ENCODE measurements at places on chromosomes 11 and 22.

- DNase-seq: no peak
These were observed 68.3 kb downstream of the NFAM1 start for GRCh38 chr22:42363892-42364291.

- DNase-seq: no peak
These were observed 39.5 kb upstream of the ADA2 start for GRCh38 chr22:17258788-17259148.

DNA sequence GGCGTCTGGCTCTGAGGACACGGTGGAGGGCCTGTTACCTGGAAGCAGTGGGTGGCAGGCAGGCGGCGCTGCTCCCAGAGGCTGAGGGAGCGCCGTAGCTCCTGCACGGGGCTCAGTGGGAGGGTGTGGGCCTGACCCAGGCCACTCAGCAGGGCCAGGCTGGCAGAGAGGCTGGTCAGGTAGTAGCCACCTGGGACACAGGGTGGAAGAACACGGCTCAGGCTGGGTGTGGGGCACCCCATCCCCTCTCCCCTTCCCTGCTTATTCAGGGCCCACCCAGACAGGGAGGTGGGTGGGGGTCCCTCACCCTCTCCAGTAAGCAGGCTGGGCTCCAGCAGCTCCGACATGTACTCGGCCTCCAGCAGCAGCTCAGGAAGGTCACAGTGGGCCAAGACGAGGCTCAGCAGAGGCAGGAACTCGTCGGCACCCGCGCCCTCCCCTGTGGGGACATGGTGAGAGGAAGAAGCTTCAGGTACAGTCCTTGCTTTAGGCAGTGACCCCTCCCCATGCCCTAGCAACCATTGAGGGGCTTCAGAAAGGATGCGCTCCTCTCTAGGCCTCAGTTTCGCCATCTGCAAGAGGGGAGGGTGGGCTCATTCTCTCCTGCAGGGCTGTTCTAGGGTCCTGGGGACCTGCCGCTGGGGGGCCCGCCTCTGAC lies 2.9 kb downstream of the RIN1 start:
- DNase-seq: no peak

- DNase-seq: no peak
These were observed 33.7 kb downstream of the OSBPL5 start for GRCh38 chr11:3131330-3131941.

DNA sequence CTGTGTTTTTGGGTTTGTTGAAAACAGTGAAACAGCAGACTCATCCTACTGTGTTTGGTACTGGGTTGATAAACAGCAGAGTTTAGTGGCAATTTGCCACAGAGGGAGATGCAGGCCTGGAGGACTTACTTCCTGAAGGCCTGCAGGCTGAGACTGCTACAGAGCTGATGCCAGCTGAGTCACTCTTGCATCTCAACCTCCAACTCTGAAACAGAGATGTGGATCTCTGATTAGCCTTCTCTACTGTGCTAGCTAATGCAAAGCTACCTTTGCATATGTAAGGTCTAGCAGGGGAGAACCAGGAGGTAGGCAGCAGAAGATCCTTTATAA lies 14.3 kb downstream of the ATP5MG start:
- DNase-seq: no peak

DNA sequence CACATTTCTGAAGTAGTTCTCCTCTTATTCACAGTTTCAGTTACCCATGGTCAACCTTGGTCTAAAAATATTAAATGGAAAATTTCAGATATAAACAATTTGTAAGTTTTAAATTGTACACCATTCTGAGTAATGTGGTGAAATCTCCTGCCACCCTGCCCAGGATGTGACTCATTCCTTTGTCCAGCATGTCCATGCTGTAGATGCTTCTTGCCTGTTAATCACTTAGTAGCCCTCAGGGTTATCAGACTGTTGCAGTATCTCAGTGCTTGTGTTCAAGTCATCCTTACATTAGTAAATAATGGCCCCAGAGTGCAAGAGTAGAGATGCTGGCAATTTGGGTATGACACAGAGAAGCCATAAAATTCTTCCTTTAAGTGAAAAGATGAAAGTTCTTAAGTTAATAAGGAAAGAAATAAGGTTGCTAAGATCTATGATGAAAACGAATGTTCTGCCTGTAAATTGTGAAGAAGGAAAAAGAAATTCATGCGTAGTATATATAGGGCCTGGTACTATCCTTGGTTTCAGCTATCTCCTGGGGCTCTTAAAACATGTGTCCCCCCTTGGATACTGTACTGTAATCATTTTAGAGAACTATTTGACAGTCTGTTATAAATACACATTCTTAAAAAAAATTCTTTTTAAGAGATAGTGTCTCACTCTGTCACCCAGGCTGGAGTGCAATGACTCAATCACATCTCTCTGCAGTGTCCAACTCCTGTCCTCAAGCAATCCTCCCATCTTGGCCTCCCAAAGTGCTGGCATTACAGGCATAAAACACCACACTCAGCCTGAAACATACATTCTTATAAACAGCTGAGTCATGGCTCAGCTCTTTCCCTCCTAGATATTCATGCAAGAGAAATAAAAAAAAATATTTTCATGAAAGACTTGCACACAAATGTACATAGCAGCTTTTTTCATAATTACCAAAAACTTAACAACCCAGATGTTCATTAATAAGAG lies 31.3 kb downstream of the MTNR1B start:
- no peak for DNase-seq

GRCh38 chr11:13183094-13183825 lies 94.3 kb upstream of the BMAL1 start:
- peak; percentile 40 for DNase-seq

- no peak for DNase-seq
These were observed 43.5 kb upstream of the KCNJ11 start for GRCh38 chr11:17432002-17432401.
